ENCODE measurements at places on chromosomes 5 and 9. TPM values are rescaled to one million over a fixed set of nuclear protein-coding genes. Genes with fewer than 3 reads are reported as not detected.
A peak's percentile ranks its signal among the peaks of the same experiment; 100 is the strongest.

- no peaks in the 10 kb centered on the region for H3K36me3 ChIP-seq
- H3K27ac ChIP-seq = peak overlapping the region; percentile 39
- no peaks in the 10 kb centered on the region for H3K27me3 ChIP-seq
These were observed 599 bp upstream of the MOCS2 start for GRCh38 chr5:53110156-53110555.

- no peak for DNase-seq
- H3K4me3 ChIP-seq = no peak overlapping the region
- no peaks in the 10 kb centered on the region for H3K27me3 ChIP-seq
- no peak overlapping the region for H3K27ac ChIP-seq
- no peaks in the 10 kb centered on the region for H3K36me3 ChIP-seq
These were observed 3.8 kb downstream of the MTMR12 start for GRCh38 chr5:32308946-32309345.

GRCh38 chr9:137320555-137321384 lies 18.7 kb upstream of the NRARP start:
- no peak overlapping the region for H3K27ac ChIP-seq
- DNase-seq = no peak
- H3K4me3 ChIP-seq = no peak overlapping the region
- no peaks in the 10 kb centered on the region for H3K27me3 ChIP-seq

DNA sequence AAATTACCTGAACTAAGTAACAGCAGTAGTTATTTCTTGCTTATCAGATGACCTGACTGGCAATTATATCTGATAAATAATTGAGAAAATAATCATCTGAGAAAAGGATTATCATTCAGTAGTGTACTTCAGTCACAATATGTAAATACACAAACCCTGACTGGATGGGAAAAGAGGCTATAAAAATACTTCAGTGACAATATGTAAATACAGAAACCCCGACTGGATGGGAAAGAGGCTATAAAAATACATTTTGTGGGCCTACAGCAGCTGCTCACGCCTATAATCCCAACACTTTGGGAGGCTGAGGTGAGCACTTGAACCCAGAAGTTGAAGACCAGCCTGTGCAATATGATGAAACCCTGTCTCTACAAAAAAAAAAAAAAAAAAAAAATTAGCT lies 11.1 kb downstream of the UBAP2 start:
- no peak overlapping the region for H3K27ac ChIP-seq
- no peaks in the 10 kb centered on the region for H3K36me3 ChIP-seq
- H3K27me3 ChIP-seq = no peaks in the 10 kb centered on the region

DNA sequence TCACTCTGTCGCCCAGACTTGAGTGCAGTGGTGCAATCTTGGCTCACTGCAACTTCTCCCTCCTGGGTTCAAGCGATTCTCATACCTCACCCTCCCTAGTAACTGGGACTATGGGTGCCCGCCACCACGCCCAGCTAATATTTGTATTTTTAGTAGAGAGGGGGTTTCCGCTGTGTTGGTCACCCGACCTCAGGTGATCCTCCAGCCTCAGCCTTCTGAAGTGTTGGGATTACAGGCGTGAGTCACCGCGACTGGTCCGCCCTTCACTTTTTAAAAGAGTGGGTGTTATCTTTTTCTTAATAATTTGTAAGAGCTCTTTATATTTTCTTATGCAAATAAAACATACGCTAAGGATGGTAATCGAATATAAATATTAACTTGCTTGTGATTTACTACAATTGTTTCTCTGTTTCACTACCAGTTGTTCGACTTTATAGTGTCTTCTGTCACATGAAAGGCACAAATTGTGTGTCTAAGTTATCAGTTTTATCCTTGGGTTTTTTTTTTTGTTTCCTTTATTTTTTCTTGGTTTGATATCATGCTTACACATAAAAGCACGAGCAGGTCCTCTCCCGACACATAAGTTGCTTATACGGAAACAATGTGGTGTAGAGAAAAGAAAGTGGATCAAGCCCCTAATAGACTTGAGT lies 1.9 kb upstream of the GPBP1 start:
- H3K36me3 ChIP-seq = no peaks in the 10 kb centered on the region
- H3K27me3 ChIP-seq = no peaks in the 10 kb centered on the region
- DNase-seq = peak; percentile 20
- no peak overlapping the region for H3K27ac ChIP-seq

DNA sequence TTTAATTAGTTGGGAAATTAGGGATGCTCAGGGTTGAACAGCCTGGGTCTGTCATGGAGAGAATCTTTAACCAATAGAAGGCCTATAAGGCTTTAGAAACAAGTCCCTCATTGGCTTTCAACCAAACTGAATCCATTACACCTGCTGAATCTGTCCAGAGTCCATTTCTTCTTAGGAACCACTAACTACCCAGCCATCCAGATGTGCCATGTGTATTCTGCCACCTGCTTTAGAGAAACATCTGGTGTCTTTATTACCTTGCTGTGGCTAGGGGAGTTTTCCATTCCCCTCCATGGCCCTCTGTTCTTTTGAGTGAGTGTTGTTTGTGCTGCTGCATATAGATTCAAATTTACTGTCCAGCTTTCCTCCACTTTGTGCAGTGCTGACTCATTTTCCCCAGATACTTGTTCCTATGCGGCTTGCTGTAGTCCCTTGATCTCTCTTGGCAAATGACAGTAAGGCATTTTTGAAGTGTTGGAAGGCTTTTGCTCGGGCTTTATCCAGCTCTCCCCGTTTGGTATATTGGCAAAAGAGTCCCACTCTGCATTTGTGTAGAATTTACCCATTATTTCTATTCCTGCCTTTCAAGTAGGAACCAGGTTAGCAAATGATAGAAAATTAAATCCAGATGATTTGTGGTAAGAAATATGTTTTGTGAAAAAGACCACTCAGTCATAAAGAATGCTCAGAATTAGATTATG lies 54.6 kb downstream of the NLN start:
- no peak overlapping the region for H3K4me3 ChIP-seq
- DNase-seq = no peak
- peaks cover 10% of the 10 kb centered on the region for H3K4me1 ChIP-seq
- H3K27ac ChIP-seq = no peak overlapping the region
- H3K27me3 ChIP-seq = no peaks in the 10 kb centered on the region

DNA sequence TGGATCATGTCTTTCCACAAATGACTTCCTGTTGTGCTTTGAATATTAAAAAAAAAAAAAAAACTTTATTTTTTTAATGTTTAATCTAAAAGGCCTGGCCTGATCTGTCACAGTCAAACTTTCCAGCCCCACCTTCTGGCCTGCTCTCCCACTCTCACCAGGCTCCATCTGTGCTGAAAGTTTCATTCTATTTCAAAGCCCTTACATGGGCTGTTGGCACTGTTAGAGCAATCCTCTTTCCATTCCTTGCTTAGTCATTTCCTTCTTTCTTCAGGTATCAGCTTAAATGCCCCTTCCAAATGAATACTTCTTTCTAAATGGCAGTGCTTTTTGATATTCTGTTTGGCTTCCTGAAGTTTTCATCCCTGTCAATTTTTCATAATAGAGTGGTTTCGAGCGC lies 1104.8 kb upstream of the C9orf72 start:
- no peaks in the 10 kb centered on the region for H3K4me1 ChIP-seq
- no peak overlapping the region for H3K27ac ChIP-seq
- no peaks in the 10 kb centered on the region for H3K27me3 ChIP-seq

DNA sequence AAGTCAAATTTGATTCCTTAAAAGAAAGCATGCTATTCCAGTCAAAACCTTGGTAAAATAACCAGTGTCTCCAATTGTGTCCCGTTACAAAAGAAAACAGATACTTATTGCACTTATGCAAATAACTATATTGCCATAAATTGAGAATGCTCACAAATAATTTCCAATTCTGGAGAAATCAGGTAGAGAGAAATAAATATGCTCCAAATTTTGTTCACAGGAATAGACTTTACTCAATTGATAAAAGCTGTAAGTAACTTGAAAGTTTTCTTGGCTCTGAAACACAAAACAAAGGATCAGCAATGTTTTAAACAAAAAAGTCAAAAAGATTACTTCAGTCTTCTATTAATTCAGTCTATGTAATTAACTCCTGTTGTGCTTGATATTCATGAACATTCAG lies 7.8 kb upstream of the DTWD2 start:
- no peaks in the 10 kb centered on the region for H3K36me3 ChIP-seq
- H3K4me1 ChIP-seq = no peaks in the 10 kb centered on the region
- H3K27ac ChIP-seq = no peak overlapping the region

- H3K27me3 ChIP-seq = no peaks in the 10 kb centered on the region
- H3K36me3 ChIP-seq = no peaks in the 10 kb centered on the region
- H3K27ac ChIP-seq = no peak within 1 kb of the TSS
- no peaks in the 10 kb centered on the region for H3K4me1 ChIP-seq
- DNase-seq = no peak
These were observed at the start of gene TRPM3 for GRCh38 chr9:71121275-71122021. TRPM3 (minus strand) TSS chr9:71121621; CDS start chr9:71121354, 267 bp downstream.

DNA sequence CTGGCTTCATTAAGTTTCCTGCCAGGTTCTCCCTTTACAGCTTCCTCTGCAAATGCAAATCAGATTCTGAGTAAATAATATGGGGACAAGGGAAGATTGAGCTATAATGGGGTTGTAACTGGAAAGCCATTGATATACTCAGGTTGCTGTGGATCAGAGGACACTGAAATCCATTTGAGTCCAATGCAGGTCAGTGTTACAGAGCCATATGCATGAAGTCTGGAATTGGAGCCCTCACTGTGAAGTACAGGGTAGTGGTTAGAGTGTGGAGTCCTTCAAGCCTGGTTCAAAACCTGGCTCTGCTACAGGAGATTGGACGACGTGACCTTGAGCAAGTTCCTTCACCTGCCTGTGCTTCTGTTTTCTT lies 48.7 kb downstream of the TIMD4 start:
- H3K27me3 ChIP-seq = no peaks in the 10 kb centered on the region
- H3K4me1 ChIP-seq = no peaks in the 10 kb centered on the region
- no peak overlapping the region for H3K27ac ChIP-seq
- H3K36me3 ChIP-seq = no peaks in the 10 kb centered on the region

- no peak for DNase-seq
- H3K27me3 ChIP-seq = peaks cover 31% of the 10 kb centered on the region
- no peaks in the 10 kb centered on the region for H3K4me1 ChIP-seq
- no peak overlapping the region for H3K4me3 ChIP-seq
- H3K36me3 ChIP-seq = no peaks in the 10 kb centered on the region
These were observed 55.9 kb upstream of the NEURL1B start for GRCh38 chr5:172585114-172585513.

- no peak overlapping the region for H3K27ac ChIP-seq
- H3K27me3 ChIP-seq = no peaks in the 10 kb centered on the region
- H3K4me3 ChIP-seq = no peak overlapping the region
- no peaks in the 10 kb centered on the region for H3K36me3 ChIP-seq
These were observed 45.3 kb upstream of the PPP3R2 start for GRCh38 chr9:101639785-101640665.

- peaks cover 21% of the 10 kb centered on the region for H3K36me3 ChIP-seq
- H3K4me3 ChIP-seq = no peak overlapping the region
- H3K4me1 ChIP-seq = peaks cover 4% of the 10 kb centered on the region
- no peak for DNase-seq
- H3K27ac ChIP-seq = no peak overlapping the region
These were observed 50.1 kb upstream of the RETREG1 start for GRCh38 chr5:16666883-16667398.

DNA sequence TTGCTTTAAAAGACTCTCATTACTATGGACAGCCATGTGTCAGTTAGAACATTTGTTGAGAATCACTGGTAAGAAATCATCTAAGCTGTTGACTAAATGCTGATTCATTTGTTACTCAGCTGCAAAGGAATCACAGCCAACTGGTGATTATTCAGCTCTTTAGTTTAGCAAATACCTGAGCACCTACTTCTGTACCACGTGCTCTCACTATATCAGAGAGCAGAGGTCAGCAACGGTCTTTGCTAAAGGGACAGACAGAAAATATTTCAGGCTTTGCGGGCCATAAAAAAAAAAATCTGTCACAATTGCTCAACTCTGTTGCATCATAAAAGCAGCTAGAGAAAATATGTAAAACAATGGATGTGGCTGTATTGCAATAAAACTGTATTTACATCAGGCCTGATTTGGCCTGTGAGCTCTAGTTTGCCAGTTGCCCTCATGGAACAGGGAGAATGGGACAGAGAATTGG lies 377.6 kb downstream of the DNAH5 start:
- no peaks in the 10 kb centered on the region for H3K36me3 ChIP-seq
- H3K4me1 ChIP-seq = peaks cover 2% of the 10 kb centered on the region
- no peaks in the 10 kb centered on the region for H3K27me3 ChIP-seq
- peak; percentile 0 for DNase-seq

GRCh38 chr5:30405821-30406220 lies 787.7 kb upstream of the CDH6 start:
- no peaks in the 10 kb centered on the region for H3K4me1 ChIP-seq
- H3K27ac ChIP-seq = no peak overlapping the region
- H3K27me3 ChIP-seq = no peaks in the 10 kb centered on the region
- no peak for DNase-seq

GRCh38 chr9:110029956-110030480 lies 177.9 kb downstream of the C9orf152 start:
- no peak for DNase-seq
- H3K36me3 ChIP-seq = no peaks in the 10 kb centered on the region
- H3K27ac ChIP-seq = peak overlapping the region; percentile 58
- H3K4me3 ChIP-seq = no peak overlapping the region
- H3K27me3 ChIP-seq = no peaks in the 10 kb centered on the region

- no peak overlapping the region for H3K27ac ChIP-seq
- no peak overlapping the region for H3K4me3 ChIP-seq
- no peak for DNase-seq
- H3K27me3 ChIP-seq = no peaks in the 10 kb centered on the region
- H3K36me3 ChIP-seq = no peaks in the 10 kb centered on the region
- peaks cover 21% of the 10 kb centered on the region for H3K4me1 ChIP-seq
These were observed 100.0 kb downstream of the BASP1 start for GRCh38 chr5:17317473-17317872.

DNA sequence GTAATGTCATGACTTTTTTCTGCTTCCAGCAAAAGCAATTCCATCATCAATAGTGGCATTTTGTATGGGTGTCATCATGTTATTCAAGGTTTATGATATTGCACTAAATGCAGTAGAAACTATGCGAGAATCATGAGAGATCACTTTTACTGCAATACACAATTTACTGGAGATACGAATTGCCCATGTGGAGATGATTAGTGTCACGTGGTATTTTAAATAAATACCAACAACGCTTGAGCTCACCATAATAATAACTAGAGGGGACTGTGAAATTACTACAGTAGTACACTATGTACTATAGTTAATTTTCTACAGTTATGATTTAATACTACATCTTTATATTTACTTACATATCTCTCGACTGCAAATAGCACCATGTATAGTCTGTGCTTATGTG lies 49.7 kb downstream of the FAM174A start:
- H3K27me3 ChIP-seq = no peaks in the 10 kb centered on the region
- H3K4me3 ChIP-seq = no peak overlapping the region
- H3K4me1 ChIP-seq = no peaks in the 10 kb centered on the region
- DNase-seq = no peak

The FAM193B gene
- total RNA-seq = 17.5 TPM

The HK3 gene
- total RNA-seq = under 0.01 TPM

The C9orf50 gene
- 0.17 TPM for total RNA-seq

The GLRA1 gene
- not detected for total RNA-seq

The TMEM232 gene
- 5.6 TPM for total RNA-seq

The SLC27A6 gene
- total RNA-seq = 0.26 TPM

The LHX3 gene
- total RNA-seq = not detected

The CEP120 gene
- 22.3 TPM for total RNA-seq

The NEUROG1 gene
- not detected for total RNA-seq

The ISL1 gene
- total RNA-seq = not detected

The MARVELD2 gene
- total RNA-seq = 1.3 TPM

The FOXD4L5 gene
- under 0.01 TPM for total RNA-seq

All from fibroblast of lung (primary cell).